Inflammatory macrophage treated with lipopolysaccharide for 1 hour (primary cell): ENCODE measurements at places on chromosomes 5 and 9.

- DNase-seq, result no peak
Observed at GRCh38 chr5:165304193-165304827, 1798.9 kb downstream of the MAT2B start.

GRCh38 chr5:65262096-65262495 is 219.6 kb downstream of the ADAMTS6 start:
- no peak for DNase-seq

DNA sequence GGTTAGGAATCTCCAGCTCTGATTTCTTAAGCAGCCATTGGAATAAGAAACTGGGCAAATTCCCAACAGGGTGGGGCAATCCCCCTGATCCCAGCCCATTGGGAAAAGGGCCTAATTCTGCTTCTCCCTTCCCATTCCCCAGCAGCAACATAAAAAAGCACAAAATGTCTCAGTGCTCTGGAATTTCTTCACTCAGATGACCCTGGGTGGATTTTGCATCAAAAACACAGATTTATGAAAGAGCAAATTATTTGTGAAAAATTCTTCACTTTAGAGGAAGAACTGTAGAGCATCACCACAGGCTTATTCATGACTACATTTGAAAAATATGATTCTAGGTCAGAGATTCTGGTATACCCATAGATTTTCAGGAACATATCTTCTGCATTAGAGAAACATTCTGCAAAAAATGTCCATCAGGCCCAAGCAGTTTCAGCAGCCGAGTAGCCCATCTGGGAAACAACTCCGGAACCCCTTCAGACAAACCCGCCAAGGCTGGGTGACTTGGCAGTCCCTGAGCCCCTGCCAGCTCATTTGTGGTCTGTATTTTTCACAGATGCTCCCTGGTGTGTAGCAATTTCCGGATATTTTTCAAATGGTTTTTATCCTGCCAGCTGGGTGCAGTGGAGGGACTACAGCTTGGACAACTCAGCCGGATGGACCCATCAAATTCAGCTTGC is 102.1 kb upstream of the RANBP3L start:
- DNase-seq, result peak; percentile 86

DNA sequence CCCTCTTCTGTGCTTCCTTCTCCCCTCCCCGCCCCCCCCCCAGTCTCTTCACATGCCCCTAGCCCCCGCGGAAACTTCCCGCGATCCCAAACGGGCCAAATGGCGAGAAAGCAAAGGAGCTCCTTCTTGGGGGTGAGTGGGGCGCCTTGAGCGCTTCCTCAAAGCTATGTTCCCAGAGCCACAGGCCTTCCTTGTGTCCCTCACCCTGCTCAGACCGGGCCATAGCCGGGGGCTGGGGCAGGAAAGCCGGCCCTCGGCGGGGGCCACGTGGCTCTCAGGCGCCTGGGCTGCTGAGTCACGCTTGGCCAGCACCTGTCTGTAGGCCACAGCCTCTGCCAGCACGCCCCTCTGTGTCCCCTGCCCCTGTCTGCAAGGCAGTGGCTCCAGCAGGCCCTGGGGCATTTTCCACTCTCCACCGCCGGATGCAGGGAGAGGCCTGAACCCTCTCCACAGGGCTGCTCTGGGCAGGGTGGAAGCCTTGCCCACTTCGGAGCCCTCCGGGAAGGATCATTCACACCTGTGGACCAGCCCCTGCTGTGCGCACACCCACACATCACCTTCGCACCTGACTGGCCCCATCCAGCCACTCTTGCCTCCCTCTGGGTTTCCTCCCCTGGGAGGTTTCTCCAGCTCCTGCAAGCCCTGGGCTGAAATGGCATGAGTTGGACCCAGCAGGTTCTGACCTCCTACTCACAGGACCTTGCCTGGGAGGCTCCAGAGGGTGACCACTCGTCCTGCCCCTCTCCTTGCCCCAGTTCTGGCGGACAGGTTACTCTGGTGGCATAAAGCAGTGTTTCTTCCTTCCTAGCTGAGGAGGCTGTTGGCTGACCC is 1.2 kb upstream of the SQSTM1 start:
- DNase-seq, result peak; percentile 79

DNA sequence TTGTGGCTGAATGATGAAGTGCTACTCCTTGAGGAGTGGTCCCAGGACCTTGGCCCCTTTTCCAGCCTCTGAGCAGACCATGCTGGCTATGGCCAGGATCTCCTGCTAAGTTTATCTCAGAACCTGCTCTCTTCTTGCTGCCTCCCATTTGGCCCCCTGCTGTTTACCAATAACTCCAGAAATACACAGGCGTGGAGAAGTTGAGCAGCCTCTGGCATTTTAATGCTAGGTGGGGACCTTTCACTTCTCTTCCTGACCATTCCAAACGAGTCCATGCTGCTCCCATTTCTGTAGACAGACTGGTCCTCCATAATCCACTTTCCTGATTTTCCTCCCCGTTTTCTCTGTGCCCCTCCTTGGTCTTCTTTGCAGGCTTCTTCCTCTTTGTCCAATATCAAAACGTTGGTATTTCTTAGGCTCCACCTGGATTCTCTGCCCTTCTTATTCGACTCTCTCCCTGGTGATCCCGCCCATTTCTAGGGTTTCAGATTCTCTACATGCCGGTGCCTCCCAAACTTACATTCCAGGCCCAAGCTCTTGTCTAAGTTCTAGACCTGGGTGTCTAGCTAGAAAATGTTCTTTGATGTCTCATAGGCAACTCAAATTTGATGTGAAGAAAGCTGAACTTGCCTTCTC is 33.4 kb upstream of the TNFAIP8 start:
- DNase-seq, result no peak

- no peak for DNase-seq
Observed at GRCh38 chr5:173689737-173690360, 73.4 kb upstream of the BOD1 start.

- DNase-seq, result no peak
Observed at GRCh38 chr9:84897362-84898094, 228.0 kb downstream of the NTRK2 start.

GRCh38 chr9:38195737-38196161 is 126.7 kb upstream of the SHB start:
- DNase-seq, result peak; percentile 45

GRCh38 chr5:170360709-170361108 is 28.5 kb downstream of the KCNMB1 start:
- DNase-seq, result peak; percentile 56

GRCh38 chr5:135139381-135140134 is 105.5 kb upstream of the PITX1 start:
- peak; percentile 87 for DNase-seq

DNA sequence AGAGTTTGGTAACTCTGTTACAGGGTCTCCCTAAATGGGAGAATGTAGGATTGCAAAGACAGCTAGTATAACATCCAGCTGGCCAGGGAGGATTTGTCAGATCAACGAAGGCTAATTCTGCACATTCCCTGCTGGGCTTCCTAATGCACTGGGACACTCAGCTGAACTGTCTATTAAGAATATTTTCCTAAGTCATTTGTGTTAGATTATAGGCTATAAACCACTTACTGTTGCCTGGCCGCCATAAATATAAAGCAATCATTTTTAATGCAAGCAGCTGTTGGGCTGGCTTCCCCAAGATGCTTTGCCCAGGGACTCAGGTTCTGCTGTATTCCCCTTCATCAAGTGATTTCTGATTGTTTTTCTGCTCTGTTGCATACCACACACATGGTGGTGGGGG is 35.3 kb upstream of the SLIT3 start:
- DNase-seq, result no peak

DNA sequence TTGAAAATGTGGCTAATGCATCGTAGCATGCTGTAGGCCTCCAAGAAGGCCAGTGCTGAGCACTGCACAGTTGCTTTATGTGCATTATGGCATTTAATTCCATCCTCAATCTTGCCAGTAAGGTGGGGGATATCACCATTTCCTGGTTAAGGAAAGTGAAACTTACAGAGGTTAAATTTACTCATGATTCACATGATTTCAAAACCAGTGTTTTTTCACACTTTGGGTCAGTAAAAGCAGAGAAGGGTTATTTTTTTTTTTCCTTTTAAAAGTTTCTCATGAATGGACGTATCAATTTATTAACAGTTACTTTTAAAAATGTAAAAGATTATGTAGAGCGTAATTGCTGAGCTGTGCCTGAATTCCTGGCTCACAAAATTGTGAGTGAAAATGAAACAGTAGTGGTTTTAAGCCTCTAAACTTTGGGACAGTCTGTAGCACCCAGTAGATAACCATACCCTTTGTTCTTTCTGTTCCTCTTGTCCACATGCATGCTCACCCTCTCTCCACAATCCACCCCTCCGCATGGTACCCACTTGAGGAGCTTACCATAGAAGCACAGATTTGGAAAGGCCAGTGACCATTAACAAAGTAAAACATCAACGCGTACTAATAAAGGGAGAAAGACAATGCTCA is 21.2 kb downstream of the MAST4 start:
- DNase-seq, result peak; percentile 9

DNA sequence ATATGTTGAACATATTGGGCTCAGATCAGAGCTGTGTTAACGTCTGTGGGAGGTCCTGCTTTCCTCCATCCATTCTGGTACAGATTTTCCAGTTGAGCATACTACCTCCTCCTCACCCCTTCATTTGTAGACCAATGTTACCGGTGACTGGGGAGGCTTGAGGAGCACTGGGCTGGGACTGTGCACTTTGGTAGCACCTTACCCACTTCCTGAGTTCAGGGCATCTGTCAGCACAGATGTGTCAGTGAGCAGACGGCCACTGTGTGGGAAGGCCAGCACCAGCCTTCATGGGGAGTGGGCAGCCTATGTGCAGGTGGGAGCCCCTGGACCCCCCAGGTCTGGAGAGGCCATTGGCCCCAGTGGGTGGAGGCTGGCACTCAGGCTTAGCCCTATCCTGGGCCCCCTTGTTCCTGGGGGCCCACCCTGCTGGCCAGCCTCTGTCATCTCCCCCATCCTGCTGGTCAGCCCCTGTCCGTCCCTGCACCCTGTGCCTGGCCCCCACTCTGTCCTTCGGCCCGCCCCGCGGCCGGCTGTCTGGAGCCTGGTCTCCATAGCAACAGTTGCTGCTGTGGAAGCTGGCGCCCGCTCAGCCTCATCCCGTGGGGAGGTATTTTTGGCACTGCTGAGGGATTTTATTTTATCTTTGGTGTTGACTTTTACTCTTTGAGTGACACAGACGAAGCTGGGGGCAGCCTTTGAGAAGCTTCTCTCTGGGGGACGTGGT is 21.3 kb downstream of the WNK2 start:
- DNase-seq, result no peak
